ENCODE measurements at places on chromosomes 12 and 14.

- DNase-seq: no peak
- no peak overlapping the region for H3K4me3 ChIP-seq
- H3K27ac ChIP-seq: no peak overlapping the region
- peaks cover under 1% of the 10 kb centered on the region for H3K4me1 ChIP-seq
- no peaks in the 10 kb centered on the region for H3K27me3 ChIP-seq
Measured at GRCh38 chr12:123278101-123278627, 6.5 kb upstream of the CDK2AP1 start.

DNA sequence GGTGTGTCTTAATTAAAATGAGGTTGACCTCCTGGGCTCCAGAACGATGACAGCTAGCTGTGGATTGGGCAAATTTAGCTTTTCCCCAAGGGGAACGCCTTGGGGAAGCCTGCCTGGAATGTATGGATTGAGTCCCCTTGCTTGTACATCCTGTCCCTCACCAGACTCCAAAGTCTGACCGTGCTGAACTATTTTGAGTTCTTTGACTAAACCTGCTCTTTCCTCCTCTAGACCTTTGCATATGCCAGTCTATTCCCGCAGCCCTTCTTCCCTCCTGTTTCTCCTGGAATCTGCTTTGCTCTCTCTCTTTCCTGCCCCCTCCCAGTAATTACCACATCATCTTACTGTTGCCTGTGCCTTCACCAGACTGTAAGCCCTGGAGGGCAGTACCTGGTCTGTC is 11.5 kb upstream of the KDM2B start:
- no peaks in the 10 kb centered on the region for H3K27me3 ChIP-seq
- no peak for DNase-seq
- H3K4me1 ChIP-seq: peaks cover 9% of the 10 kb centered on the region
- peak overlapping the region; percentile 61 for H3K27ac ChIP-seq
- no peak overlapping the region for H3K4me3 ChIP-seq
- peaks cover 13% of the 10 kb centered on the region for H3K36me3 ChIP-seq

- H3K4me1 ChIP-seq: 0 out of 2 replicates have a peak, but pooled peaks cover 2% of the 10 kb centered on the region
- H3K27ac ChIP-seq: peak overlapping the region; percentile 45
- H3K27me3 ChIP-seq: no peaks in the 10 kb centered on the region
- DNase-seq: no peak
Measured at GRCh38 chr14:64112867-64113678, 181.1 kb downstream of the ESR2 start.

GRCh38 chr12:104942075-104942474 is 16.0 kb downstream of the SLC41A2 start:
- no peaks in the 10 kb centered on the region for H3K4me1 ChIP-seq
- no peak overlapping the region for H3K4me3 ChIP-seq
- H3K27ac ChIP-seq: no peak overlapping the region
- H3K36me3 ChIP-seq: no peaks in the 10 kb centered on the region

- no peak for DNase-seq
- H3K27me3 ChIP-seq: no peaks in the 10 kb centered on the region
- H3K27ac ChIP-seq: no peak overlapping the region
- no peaks in the 10 kb centered on the region for H3K36me3 ChIP-seq
- no peak overlapping the region for H3K4me3 ChIP-seq
Measured at GRCh38 chr14:100803226-100803625, 22.7 kb upstream of the MEG3 start.

DNA sequence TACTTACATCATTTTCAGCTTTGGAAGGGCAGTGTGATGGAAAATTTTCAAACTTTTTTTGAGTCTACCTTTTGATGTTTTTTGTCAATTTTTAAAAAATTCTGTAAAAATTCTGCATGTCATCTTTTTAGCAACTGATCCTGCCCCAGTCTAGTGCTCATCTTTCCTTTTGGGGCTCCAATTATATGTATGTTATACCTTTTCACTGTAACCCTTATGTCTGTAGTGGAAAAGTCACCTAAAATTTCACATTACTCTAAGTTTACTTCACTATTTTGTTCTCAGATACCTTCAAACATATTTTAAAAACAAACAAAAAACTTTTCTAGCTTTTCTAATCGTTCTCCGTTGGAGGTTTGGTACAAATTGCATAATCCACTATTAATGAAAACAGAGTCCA is 32.5 kb upstream of the MYRFL start:
- no peak for DNase-seq
- H3K27ac ChIP-seq: no peak overlapping the region
- H3K4me3 ChIP-seq: no peak overlapping the region
- H3K4me1 ChIP-seq: no peaks in the 10 kb centered on the region

GRCh38 chr14:52873694-52874093 is 77.2 kb downstream of the FERMT2 start:
- H3K4me1 ChIP-seq: peaks cover 61% of the 10 kb centered on the region
- peak overlapping the region; percentile 21 for H3K4me3 ChIP-seq
- peak overlapping the region; percentile 78 for H3K27ac ChIP-seq
- H3K36me3 ChIP-seq: peaks cover 16% of the 10 kb centered on the region

DNA sequence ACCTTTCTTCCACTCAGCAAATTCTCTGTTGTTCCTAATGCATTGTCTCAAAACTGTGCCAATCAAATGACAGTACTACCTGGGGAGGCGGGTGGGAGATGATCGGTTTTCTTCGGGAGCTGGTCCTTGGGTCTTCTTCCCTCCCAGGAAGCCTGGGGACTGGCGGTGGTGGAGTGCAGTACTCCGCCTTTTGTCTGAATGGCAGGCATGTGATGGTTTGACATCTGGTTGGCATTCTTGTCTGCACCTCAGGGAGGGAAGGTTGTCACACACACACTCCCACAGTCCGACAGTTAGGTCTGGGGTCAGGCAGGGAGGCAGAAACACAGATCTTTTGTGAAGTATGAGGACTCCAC is 114.8 kb downstream of the SNAPC1 start:
- no peak overlapping the region for H3K4me3 ChIP-seq
- no peak overlapping the region for H3K27ac ChIP-seq
- no peak for DNase-seq
- H3K36me3 ChIP-seq: no peaks in the 10 kb centered on the region
- H3K27me3 ChIP-seq: no peaks in the 10 kb centered on the region

DNA sequence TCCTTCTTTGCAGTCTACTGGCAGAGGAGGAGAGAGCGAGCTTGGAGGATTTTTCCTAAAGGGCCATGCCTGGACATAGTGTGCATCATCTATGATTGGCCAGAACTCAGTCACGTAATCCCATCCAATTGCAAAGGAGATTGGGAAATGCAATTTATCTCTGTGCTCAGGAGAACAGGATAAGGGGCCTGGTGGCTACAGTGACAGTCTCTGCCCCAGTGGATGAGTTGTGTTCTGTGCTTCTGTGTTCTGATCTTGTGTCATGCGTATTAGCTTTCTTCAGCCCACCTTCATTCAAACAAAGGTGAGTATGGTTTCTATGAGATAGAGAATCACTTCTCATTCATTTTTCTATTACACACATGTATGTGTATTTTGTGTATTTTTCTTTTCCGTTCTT is 144.3 kb downstream of the NRXN3 start:
- H3K4me1 ChIP-seq: peaks cover 29% of the 10 kb centered on the region
- H3K4me3 ChIP-seq: no peak overlapping the region
- H3K36me3 ChIP-seq: no peaks in the 10 kb centered on the region
- no peak overlapping the region for H3K27ac ChIP-seq

DNA sequence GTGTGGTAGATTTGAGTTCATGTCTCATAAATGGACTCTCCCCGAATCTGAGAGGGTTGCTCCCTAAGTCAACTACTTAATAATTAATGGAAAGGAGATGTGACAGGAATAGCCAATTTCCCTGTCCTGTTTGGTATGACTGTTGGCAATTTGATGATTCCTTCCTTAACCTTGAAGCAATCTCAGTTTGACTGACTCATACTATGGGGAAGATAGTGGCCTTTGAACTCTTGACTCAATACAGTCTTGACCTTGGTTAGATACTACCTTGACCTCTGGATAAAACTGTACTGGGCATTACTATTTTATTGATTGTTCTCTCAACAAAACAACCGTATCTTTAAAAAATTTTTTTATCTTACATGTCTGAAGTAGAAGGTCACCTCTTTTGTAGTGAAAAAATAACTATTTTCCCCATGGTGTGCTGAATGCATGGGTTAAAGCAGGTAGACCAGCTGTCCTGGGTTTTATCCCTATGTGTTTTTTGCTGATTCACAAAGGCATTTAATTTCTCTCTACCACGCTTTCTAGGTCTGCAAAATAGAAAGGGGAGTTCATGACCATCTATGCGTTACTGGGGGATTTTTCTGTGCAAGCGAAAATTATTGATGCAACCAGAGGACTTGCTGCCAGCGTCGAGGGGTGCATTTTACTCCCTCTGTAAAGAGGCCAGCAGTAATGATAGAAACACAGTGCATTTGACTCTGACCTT is 80.1 kb downstream of the ETV6 start:
- H3K27me3 ChIP-seq: no peaks in the 10 kb centered on the region
- H3K4me1 ChIP-seq: 0 out of 2 replicates have a peak, but pooled peaks cover 3% of the 10 kb centered on the region
- no peak overlapping the region for H3K27ac ChIP-seq
- no peak for DNase-seq
- no peaks in the 10 kb centered on the region for H3K36me3 ChIP-seq

DNA sequence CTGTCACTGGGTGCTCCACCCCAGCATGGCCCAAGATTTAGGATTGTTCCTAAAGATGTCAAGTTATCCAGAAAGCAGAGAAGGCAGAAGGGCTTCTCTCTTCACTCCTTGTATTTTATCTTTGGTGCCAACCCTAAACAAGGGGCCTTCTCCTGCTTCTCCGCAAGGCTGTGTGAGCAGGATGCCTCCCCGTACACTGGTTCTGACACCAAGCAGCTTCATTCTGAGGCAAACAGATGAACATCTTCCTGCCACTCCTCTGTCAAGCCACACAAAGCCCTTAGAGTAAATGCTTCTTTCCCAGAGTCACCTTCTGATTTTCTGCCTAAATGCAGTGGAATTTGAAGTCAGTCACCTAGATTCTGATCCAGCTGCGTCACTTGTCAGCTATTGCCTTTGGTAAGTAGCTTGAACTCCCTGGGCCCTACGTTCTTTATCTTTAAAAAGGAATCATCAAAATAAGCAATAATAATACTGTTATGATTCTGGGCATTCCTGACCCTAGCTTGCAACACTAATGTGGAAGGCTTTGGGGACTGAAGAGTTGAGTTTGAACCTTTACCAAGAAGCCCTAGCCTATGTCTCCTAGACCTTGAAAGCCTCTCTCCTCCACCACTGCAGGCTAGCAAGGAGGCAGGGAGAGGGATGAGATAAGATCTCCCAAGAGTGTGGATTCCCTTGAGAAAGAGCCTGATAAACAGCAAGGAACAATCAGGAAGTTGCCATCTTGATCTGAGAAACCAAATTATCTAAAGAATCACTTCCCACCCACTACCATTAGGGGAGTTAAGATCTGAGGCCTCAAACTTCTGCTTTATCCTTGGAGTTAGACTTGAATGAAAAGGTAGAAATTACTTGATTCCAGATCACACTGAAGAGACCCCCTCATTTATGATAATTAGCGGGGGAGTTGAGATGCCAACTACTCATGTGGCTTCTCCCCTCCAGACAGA is 5.7 kb downstream of the KRT73 start:
- H3K36me3 ChIP-seq: no peaks in the 10 kb centered on the region
- H3K4me3 ChIP-seq: no peak overlapping the region
- no peaks in the 10 kb centered on the region for H3K27me3 ChIP-seq
- H3K27ac ChIP-seq: no peak overlapping the region
- no peak for DNase-seq

- DNase-seq: no peak
- no peaks in the 10 kb centered on the region for H3K4me1 ChIP-seq
- H3K4me3 ChIP-seq: no peak overlapping the region
- H3K27me3 ChIP-seq: no peaks in the 10 kb centered on the region
Measured at GRCh38 chr14:29354486-29354885, 573.2 kb downstream of the PRKD1 start.

- H3K4me3 ChIP-seq: no peak overlapping the region
- H3K4me1 ChIP-seq: no peaks in the 10 kb centered on the region
- no peak overlapping the region for H3K27ac ChIP-seq
- H3K36me3 ChIP-seq: no peaks in the 10 kb centered on the region
- DNase-seq: no peak
Measured at GRCh38 chr14:86779416-86779815, 1213.6 kb downstream of the GALC start.

GRCh38 chr12:4643747-4644146 is 5.1 kb downstream of the AKAP3 start:
- H3K4me1 ChIP-seq: peaks cover 7% of the 10 kb centered on the region
- no peak overlapping the region for H3K27ac ChIP-seq
- H3K4me3 ChIP-seq: no peak overlapping the region
- no peaks in the 10 kb centered on the region for H3K27me3 ChIP-seq
- no peak for DNase-seq

DNA sequence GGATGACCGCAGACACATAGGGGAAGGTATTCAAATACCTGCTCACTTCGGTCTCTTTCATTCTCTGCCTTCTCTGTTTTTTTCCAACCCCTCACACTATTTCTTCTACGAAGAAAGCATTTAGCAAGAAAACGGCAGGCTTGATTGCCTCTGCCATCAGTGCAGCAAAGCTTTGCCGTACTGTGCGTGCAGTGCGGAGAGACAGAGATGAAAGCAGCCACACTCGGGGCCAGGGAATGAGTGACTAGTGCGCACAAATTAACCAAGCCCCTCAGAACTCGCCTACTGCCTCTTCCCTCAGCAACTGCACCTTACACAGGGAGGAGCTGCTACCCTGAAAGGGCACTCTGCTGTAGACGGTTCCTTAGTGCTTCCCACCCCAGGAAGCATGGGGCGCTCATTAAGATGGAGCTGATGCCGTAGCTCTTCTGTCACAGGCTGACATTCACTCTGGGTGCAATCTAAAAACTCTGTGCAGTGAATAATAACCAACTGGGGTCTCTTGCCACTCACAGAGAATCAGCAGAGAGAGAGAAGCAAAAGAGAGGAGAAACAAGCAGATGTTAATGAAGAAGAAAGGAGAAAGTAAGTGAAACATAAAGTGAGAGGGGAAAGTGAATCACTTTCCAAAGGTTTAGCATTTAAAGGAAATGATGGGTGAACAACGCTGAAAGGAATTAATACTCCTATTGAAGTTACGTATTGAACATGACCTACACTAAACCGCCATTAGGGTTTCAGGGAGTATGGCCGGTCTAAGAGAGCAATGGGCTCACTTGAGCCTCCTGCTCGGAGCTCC is 69.4 kb downstream of the GRIN2B start:
- H3K4me1 ChIP-seq: no peaks in the 10 kb centered on the region
- DNase-seq: no peak
- no peak overlapping the region for H3K27ac ChIP-seq
- no peak overlapping the region for H3K4me3 ChIP-seq

GRCh38 chr14:74308695-74309094 is 6.0 kb upstream of the ABCD4 start:
- H3K4me1 ChIP-seq: no peaks in the 10 kb centered on the region
- H3K4me3 ChIP-seq: no peak overlapping the region

DNA sequence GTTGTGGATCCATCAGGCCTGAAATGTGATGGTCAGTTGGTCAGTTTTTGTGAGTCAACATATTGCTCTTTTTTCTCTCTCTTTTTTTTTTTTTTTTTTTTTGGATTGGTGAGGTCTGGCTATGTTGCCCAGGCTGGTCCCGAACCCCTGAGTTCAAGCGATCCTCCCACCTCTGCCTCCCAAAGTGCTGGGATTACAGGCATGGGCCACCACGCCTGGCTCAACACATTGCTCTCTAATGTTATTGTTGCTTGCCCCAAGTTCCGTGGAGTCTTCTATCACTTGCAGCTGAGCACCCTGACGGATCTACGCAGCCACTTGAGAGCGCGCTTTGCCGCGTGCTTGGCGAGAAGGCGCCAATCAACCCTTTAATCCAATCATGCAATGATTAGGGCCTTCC is 69.5 kb upstream of the DIO3 start:
- no peak overlapping the region for H3K4me3 ChIP-seq
- 0 out of 2 replicates have a peak, but pooled peaks cover 2% of the 10 kb centered on the region for H3K36me3 ChIP-seq
- H3K27me3 ChIP-seq: no peaks in the 10 kb centered on the region

All from GM23338 (cell line).